ENCODE measurements at places on chromosomes 16 and 17.

DNA sequence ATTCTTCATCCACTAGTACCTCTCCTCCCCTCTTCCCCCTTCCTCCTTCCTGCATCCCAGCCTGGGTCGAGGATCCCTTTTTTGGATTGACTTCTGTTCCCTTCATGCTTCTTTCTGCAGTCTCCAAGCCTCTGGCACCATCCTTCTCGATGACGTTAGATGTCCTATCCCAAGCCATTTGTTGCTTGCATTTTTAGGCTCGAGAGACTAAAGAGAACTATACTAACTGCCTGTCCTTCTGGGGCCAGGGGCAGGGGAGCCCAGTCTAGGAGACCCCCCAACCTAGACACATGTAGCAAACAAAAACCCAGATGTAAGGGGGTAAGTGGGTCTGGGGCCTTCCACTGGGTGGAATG is 23.9 kb downstream of the UNK start:
- DNase-seq = no peak

DNA sequence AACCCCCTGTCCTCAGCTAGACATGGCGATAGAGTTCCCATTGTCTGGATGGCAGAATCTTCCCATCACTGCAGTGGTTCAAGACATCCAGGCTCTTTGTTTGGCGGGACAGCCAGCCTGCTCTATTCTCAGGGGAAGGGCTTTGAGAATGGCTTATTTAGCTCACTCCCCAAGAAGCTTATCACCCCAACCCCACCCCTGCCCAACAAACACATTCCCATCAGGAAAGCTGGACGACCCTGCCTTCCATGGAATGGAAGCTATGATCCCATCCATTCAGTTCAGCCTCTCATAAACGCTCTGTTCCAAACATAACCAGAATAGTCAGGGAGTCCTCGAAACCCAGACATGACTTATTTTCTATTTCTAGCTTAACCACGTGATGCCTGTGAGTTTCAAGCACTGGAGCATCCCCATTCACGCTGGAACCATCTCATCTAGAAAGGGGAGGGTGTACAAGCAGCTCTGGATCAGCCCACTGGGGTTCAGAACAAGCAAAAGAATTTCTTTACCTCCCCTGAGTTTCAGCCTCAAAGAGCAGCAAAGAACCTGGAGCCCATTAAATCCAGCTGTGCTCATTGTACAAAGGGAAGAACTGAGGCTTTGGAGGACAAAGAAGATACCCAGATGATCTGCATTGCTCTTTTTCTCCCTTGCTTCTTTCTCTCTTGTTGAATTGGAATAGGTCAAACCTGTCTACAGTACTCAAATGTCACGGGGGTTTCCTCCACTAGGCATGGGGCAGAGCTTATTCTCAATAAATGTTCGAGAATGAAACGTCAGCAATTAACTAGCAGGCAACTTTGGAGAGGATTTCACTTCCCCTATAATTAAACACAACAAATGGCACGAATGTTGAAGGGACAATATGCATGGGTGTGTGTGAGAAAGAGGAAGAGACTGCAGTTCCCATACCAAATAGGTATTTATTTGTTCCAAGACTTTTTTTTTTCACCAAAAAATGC is 93.1 kb downstream of the XYLT1 start:
- DNase-seq = no peak

GRCh38 chr17:55264278-55264644 is 499 bp upstream of the HLF start:
- DNase-seq = no peak

DNA sequence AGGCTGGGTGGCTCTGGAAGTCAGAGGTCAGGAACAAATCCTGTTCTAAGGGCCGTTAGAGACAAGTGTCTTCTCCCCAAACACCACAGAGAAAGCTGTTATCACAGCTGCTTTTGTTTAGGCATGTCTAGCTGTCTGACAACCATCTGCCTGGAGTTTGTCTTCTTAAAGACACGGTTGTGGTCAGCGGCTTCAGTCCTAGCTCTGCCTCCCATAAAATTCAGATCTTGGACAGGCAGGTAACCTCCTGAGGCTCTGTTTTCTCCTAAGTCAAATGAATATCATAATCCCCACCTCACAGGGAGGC is 2.3 kb upstream of the ITGA3 start:
- no peak for DNase-seq

DNA sequence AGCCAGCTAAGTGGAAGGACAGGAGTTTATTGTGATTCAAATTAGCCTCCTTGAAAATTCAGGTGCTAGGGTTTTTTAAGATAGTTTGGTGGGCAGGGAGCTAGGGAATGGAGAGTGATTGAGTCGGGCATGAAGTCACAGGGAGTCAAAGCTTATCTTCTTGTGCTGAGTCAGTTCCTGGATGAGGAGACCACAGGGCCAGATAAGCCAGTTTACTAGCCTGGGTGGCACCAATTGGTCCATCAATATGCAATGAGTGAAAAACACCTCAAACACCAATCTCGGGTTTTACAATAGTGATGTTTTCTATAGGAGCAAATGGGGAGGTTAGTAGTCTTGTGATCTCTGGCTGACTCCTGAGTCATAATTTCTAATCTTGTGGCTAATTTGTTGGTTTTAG is 165.1 kb downstream of the ABCC12 start:
- DNase-seq = no peak

- no peak for DNase-seq
Measured at GRCh38 chr17:78706271-78706915, 75.7 kb downstream of the CYTH1 start.

GRCh38 chr17:21042458-21043295 is at the start of gene USP22:
Gene USP22, minus strand, starts transcription at chr17:21043011. Its CDS starts 176 bp downstream, at chr17:21042835.
- DNase-seq = peak; percentile 88
